ENCODE measurements at places on chromosomes 5 and 9. TPM values are rescaled to one million over a fixed set of nuclear protein-coding genes. Genes with fewer than 3 reads are reported as not detected.

GRCh38 chr9:17865881-17866280 is 287.0 kb downstream of the SH3GL2 start:
- no peak for DNase-seq

DNA sequence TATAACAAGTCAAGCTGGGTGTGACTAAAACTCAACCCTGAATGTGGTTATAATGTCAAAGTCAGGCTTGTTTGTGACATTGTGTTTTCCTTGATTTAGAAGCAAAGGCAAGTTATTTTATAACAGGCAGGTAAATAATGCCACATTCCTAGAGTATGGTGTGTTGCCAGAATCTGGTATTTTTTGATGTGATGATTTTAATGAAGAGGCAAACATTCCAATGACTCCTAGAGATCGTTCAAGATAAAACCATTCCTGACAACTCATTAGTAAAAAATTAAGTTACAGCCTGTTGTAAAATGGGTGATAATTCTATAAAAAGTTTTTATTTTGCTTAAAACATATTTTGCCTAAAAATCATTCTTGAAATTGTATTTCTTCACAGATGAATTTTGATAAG is 60.0 kb downstream of the RAB14 start:
- DNase-seq = no peak

- no peak for DNase-seq
These were observed 647.3 kb downstream of the BRINP1 start for GRCh38 chr9:118721923-118722322.

DNA sequence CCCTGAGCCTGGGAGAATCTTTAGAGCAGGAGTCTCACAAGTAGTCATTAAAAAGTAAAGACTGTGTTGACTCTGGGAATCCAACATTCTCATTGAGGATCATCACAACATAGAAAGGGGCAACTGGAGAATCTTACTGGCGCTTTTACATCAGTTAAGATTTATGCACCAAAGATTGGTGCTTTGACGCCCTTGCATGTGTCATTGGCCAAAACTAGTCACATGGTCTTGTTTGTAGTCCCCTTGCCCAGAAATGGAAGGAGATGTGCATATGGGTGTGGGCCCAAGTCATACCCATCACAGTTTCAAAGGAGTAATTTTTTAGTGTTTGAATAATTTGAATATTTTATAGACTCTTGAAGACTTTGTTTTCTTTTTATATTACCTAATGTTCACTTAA is 228.2 kb downstream of the PRR16 start:
- no peak for DNase-seq

- no peak for DNase-seq
These were observed 27.5 kb downstream of the ADGRD2 start for GRCh38 chr9:124477648-124478285.

GRCh38 chr5:107393851-107394250 is 276.9 kb downstream of the EFNA5 start:
- DNase-seq = no peak

GRCh38 chr5:179258922-179259730 is 86.1 kb downstream of the ADAMTS2 start:
- peak; percentile 73 for DNase-seq

GRCh38 chr5:10459080-10460055 is 17.7 kb downstream of the ROPN1L start:
- DNase-seq = no peak

- DNase-seq = no peak
These were observed 82.9 kb downstream of the ADGRV1 start for GRCh38 chr5:90641528-90641927.

DNA sequence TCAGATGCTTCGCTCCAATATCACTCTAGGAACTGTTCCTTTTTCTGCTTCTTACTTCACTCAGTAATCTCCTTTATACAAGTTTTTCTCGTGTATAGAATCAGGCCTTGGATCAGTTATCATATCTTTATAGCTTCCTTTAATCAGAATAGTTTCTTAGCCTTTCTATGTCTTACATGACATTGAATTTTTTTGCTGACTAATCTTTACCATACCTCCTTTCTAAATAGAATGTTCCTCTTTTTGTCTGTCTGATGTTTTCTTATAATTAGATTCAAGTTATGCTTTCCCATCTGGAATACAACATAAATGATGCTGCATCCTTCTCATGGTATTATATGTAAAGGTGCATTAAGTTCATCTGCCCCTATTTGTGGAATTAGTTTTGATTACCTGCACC is 40.2 kb upstream of the TYRP1 start:
- DNase-seq = no peak

DNA sequence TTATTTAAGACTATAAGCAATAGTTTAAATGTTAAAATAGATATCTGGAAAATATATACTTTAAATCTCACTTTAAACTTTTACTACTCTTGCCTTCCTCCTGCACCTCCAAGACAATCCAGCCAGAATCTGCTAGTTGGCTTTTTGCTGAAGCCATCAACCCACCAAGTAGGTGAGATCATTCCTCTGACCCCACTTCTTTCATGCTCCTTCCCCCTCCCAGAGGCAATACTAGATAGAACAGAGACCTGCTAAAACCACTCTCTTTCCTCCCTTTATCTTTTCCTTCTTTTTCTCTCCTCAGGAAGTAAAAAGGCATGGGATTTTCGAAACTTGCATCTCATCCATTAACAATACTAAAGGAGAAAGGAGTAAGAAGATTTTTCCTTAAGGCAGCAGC is 30.1 kb upstream of the CAMK4 start:
- no peak for DNase-seq

DNA sequence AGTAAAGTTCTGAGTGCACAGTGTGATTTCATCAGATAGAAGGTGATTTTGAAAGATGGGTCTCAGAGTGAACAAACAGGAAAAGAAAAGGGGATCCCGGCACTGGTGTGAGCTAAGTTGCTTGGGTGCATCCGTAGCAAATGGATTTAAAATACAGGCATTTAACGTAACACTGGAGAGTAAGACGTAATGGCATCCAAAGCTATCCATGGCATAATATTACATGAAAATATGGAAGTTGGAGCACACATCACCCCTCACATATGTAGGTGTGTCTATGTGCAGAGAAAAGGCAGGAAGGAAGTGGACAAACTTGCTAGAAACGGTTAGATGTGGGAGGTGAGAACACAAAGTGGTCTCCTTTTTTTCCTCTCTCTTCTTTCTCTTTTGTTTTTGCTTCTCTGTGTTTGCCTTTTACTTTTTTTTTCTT is 38.2 kb upstream of the SEMA4D start:
- no peak for DNase-seq

GRCh38 chr5:145946112-145946861 is 9.9 kb downstream of the SH3RF2 start:
- DNase-seq = peak; percentile 32

DNA sequence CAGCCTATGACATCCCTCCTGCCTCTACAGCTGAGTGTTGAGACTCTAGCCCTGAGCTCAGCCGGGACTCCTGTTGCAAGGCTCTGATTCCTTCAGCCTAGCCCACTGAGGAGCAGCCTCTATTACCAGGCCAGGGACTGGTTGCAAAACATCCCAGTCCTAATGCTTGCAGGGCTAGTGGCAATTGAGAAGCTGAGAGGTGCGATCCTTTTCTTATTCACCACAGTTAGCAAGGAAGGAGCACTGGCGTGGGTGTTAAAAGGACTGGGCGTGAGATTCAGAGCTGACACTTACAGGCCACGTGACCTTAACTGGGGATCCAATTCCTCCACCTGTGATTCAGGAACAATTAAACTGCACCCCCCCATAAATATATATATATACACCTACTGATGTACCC is 58.8 kb downstream of the GARNL3 start:
- no peak for DNase-seq

GRCh38 chr9:26324786-26325443 is 567.7 kb downstream of the CAAP1 start:
- DNase-seq = peak; percentile 65

DNA sequence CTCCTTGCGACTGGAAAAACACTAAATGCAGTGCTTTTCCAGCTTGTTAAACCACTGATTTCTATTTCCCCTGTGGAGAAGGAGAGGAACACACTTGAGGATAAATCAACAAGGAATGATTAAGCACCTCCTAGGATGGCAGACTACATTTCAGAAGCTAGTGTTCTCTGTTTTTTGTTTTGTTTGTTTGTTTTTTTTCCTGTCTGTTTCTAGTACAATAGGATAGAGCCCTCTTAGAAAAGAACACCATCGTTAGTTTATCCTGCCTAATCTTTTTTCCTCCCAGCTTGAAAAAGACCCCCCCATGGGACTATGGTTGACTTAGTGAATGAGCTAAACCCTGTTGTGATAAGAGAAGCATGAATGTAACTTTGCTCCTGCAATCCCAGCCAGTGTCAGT is 3.9 kb upstream of the TAL2 start:
- no peak for DNase-seq

- DNase-seq = no peak
These were observed 59.4 kb downstream of the IL6ST start for GRCh38 chr5:55935371-55935770.

DNA sequence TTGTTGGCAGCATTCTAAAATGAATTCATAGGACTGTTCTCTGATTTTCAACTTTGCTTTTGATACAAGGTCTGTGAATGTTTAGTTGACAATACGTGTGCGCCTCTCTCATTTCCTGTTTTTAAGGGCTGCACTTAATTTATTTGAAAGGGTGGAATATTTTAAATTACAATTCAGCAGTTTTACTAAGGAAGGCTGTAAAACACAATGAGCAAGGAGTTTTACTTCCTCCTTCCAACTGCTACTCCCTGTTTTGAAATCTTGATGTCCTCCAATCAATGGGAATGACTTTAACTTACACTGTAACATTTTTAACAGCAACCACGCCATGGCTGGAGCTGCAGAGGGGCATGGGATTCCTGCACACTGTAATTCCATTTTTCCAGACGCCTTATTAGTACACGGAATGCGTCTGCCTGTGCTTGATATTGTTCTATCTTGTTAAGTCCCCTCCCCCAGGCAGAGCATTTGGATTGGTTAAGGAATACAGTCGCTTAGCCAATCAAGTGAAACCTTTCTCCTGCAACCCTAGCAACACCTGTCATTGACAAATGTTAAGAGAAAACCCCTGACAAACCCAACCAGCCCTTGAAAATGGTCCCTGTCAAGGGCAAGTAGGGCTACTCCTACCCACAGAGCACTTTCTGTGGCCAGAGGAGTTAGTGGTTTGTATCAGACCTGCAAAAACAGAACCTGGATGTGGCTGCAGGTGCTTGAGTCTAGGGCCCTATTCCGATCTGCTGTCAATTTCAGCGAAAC is 12.5 kb upstream of the ZSWIM6 start:
- no peak for DNase-seq

DNA sequence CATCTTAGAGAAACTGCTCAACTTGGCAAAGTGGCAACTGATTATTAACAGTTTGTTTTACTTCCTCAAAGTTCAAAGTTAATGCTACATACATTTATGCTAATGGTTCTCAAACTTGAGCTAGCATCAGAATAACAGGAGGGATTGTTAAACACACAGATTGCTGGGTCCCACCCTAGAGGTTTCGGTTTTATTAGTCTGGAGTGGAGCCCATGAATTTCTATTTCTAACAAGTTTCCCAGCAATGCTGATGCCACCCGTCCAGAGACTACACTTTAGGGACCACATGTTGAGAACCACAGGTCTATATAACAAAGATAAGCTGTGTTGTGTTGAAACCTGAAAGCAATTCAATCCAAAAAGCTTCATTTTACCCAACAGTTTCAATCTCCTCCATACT is 95.3 kb downstream of the FBXW11 start:
- peak; percentile 21 for DNase-seq

DNA sequence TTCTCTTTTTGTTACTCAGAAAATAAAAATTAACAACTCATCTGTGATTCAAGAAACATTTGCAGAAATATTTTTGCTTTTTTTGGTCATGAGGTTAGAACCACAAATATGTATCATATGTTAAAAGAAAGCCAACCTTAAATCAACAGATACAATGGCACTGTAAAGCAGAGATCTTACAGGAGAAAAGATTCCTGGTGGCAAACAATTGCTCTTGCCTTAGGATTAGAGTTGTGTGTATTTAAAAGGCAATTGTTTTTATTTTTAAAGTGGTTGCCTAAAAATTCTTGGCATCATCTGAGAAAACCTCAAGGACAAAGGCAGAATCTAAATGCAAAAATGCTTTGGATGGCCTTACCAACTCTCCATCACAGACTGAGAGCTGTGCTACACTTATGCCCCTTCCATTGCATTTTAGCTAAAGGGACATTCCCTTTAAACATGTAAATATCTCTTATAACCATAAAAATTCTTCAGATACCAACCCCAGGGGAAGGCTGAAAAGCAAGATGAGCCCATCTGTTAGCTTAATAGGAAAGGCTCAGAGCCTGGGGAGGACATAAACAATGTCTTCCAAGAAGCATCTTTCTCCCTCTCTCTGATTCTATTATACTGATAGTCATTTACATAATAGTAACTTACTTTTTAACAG is 100.4 kb downstream of the FAM114A2 start:
- peak; percentile 16 for DNase-seq

GRCh38 chr5:93850311-93850710 is 108.9 kb upstream of the POU5F2 start:
- no peak for DNase-seq

DNA sequence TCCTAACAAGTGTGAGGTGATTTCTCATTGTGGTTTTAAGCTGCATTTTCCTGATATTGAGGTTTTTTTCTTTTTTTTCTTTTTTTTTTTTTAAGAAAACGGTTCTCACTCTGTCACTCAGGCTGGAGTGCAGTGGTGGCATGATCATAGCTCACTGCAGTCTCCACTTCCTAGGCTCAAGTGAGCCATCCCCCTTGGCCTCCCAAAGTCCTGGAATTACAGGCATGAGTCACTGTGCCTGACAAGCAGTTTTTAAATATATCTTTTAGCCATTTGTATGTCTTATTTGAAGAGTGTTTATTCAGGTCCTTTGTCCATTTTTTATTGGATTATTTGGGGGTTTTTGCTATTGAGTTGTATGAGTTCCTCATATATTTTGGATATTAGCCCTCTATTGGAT is 53.8 kb downstream of the GCNT1 start:
- DNase-seq = peak; percentile 44

GRCh38 chr5:171598641-171599152 is 179.2 kb downstream of the FGF18 start:
- DNase-seq = no peak

- no peak for DNase-seq
These were observed 17.0 kb downstream of the PLPP1 start for GRCh38 chr5:55517804-55518203.

The NCBP1 gene
- total RNA-seq = 60.9 TPM

The IL33 gene
- total RNA-seq = 7.3 TPM

The RPL37 gene
- total RNA-seq = 971 TPM

The HACD4 gene
- 10.0 TPM for total RNA-seq

The VCAN gene
- total RNA-seq = 490 TPM

The SPAG8 gene
- 0.86 TPM for total RNA-seq

Data from fibroblast of villous mesenchyme (primary cell).